ENCODE measurements at places on chromosomes 7 and 10.

- no peak for DNase-seq
Observed at GRCh38 chr7:131076032-131076431, 251.6 kb upstream of the MKLN1 start.

- peak; percentile 57 for DNase-seq
Observed at GRCh38 chr7:38368191-38368605, 94.8 kb upstream of the TARP start.

DNA sequence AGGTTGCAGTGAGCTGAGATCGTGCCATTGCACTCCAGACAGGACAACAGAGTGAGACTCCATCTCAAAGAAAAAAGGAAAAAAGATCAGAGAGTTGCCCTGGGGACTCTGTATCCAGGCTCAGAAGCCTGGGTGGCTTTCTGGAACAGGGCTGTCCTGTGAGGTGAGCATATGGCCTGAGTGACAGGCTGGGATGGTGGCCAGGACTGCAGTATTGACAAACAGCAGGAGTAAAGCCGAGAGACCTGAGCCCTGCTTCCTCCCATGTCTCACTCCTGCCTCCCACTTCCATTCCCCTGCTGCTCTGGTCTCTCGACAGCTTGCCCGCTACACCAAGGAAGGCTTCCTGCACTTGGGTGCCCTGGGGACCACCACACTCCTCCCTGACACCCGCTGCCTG lies 578.5 kb downstream of the GALNT17 start:
- no peak for DNase-seq

DNA sequence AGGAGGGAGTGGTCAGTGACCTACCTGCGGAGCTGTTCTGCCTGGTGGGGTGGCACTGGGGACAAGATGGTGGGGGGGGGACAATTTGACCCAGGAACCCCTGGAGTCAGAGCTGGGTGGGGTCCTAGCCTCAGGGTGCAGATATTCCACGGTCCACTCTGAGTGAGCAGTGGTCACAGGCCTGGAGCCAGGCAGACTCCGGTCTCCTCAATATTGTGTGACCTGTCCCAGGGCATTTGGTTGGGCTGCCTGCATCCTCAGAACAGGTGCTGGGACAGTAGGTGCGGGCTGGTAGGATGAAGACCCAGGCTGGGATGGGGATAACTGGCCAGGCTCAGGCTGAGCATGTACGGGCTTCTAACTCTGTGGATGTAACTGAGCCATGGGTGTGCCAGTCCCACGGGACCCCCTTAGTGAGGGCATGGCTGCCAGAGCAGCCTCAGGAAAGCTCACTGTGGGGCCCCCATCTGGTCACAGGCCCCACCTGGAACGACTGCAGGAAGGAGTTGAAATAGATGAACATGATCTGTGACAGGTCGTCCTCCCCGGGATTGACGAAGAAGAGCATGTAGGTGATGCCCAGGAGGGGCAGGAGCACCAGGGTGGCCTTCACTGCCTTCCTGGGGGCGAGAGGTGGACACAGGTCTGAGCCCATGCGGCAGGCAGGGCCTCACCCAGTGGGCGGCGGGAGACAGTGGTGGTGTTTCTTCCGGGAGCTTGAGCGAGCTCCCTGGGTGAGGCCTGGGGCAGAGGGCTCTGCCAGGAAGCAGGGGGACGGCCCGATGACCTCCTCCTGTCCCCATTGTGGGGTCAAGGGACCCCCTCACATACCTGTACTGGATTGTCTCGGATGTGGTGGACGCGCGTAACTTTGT lies 26.9 kb downstream of the CRHR2 start:
- DNase-seq, result no peak

DNA sequence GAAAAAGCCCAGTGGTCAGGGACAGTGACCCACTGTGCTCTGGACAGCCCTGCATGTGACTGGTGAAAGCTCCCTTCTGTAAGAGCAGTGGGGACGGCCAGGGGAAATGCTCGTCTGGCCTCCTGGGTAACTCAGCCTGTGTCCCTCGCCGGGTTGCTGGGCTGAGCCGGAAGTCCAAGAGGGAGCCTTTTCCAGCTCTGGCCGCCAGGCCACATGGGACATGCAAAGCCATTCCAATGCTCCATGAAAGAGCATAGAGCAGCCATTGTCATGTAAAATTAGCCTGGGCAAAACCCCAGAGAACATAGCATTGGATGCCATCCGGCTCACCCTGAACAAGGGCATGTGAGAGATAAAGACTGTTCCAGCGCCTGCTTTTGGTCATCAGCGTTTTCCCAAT lies 64.9 kb upstream of the ADRB1 start:
- no peak for DNase-seq

DNA sequence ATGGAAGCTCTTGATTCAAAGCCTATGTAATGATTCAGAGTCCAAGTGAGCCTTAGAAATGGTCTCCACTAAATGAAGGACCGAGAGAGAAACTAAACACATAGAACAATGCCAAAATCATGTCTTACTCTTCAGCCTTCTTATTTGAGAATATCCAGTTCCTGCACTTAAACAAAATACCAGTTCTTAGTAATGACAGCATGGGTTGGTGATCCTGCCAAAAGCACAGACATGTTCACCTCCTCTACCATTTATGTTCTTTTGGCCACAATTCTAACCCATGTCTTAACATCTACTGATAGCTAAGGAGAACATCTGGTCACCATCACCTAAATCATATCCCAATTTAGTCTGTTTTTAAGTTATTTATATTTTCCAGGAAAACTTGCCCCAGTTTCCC lies 239.6 kb upstream of the PTN start:
- no peak for DNase-seq

DNA sequence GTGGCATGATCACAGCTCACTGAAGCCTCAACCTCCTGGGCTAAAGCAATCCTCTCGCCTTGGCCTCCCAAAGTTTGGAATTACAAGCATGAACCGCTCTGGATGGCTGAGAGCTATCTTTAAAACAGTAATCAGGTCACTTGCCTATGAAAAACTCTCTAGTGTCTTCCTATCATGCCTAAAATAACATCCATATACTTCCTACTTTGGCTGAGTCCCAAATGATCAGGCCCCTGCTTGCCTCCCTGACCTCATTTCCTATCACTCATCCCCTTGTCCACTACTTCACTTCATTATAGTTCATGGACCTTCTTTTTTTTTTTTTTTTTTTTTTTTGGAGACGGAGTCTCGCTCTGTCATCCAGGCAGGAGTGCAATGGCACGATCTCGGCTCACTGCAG lies 28.0 kb downstream of the SEPTIN7 start:
- DNase-seq, result no peak

- DNase-seq, result no peak
Observed at GRCh38 chr7:47438411-47439029, 143.4 kb downstream of the TNS3 start.

- no peak for DNase-seq
Observed at GRCh38 chr7:114656466-114656865, 241.9 kb downstream of the FOXP2 start.

GRCh38 chr10:135132-135600 lies at the start of gene ZMYND11:
Gene ZMYND11, plus strand, starts transcription at chr10:135455. Its CDS starts 44,558 bp downstream, at chr10:180013.
- DNase-seq, result peak; percentile 93

DNA sequence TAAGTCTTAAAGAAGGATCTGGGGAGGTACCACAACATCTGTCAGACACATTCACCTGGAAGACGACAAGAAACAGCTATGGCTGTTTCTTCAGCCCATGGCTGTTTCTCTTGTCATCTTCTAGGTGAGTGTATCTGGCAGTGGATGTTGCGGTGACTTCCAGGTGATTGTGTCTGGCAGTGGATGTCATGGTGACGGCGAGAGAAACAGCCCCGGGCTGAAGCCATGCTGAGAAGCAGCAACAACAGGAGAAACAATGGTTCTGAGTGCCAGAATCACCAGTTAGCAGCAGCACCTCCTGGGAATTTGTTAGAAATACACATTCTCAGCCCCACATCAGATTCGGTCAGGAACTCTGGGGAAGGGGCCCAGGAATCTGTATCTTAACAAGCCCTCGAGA lies 68.6 kb upstream of the SYPL1 start:
- DNase-seq, result no peak

DNA sequence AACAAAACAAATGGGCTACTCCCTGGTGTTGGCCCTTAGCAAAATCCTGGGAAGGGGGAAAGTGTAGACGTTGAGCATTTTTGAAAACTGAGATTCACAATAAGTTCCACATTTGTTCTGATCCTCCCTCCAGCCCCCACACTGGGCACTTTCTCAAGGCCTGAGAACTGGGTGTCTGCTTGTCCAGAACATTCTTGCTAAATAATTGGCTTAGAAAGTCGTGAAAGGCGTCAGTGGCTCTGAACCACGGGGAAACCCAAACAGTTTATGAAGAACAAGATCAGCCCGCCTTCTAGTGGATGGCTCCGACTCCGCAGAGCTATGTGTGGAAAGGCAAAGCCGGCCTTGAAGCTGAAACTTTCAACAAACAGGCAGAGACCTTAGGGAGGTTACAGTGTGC lies 370.1 kb downstream of the PRPF18 start:
- no peak for DNase-seq

DNA sequence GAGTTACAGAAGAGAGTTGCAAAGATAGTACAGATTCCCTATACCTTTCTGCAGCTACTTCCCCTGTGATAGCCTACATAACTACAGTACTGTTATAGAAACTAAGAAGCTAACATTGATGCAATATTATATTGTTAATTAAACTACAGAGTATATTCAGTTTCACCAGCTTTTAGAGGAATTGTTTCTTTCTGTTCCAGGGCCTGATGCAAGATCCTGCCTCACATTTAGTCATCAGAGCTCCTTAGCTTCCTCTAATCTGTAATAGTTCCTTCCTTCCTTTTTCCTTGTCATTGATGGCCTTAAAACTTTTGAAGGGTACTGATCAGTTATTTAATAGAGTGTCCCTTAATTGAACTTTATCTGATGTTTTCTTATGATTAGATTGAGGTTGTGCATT lies 56.8 kb downstream of the SDHAF3 start:
- DNase-seq, result no peak

- DNase-seq, result no peak
Observed at GRCh38 chr10:20659225-20659624, 237.9 kb downstream of the NEBL start.

- no peak for DNase-seq
Observed at GRCh38 chr10:122044045-122044661, 55.2 kb downstream of the TACC2 start.

DNA sequence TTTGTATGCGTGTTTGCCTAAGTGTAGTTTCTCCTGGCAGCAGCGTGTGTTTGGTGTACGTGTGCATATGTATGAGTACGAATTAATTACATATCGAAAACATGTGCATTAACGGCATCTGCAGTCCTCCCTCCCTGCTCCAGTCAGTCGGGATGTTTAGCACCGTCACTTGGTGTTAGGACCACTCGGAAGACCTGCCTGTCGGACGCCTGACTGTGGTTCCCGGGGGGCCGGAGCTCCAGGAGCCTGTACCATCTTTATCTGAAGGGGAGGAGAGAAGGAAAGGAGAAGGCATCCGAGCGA lies 1.1 kb upstream of the CNTNAP2 start:
- DNase-seq, result no peak

DNA sequence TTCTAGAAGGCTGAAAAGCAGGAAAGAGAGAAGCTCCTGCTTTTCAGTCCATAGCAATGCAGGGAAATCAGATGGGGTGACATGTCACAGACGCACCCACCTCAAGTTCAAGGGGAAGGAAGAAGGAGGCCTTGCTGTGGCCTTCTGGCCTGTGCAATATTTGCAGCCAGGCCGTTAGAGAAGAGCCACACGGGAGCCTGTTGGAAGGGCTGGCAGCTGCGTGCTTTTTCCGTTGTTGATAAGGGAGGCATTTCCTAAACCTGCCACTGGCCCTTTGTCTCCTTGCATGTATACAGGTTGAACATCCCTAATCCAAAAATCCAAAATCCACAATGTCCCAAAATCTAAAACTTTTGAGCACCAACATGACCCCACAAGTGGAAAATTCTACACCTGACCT lies 492.5 kb upstream of the ZMIZ1 start:
- no peak for DNase-seq

DNA sequence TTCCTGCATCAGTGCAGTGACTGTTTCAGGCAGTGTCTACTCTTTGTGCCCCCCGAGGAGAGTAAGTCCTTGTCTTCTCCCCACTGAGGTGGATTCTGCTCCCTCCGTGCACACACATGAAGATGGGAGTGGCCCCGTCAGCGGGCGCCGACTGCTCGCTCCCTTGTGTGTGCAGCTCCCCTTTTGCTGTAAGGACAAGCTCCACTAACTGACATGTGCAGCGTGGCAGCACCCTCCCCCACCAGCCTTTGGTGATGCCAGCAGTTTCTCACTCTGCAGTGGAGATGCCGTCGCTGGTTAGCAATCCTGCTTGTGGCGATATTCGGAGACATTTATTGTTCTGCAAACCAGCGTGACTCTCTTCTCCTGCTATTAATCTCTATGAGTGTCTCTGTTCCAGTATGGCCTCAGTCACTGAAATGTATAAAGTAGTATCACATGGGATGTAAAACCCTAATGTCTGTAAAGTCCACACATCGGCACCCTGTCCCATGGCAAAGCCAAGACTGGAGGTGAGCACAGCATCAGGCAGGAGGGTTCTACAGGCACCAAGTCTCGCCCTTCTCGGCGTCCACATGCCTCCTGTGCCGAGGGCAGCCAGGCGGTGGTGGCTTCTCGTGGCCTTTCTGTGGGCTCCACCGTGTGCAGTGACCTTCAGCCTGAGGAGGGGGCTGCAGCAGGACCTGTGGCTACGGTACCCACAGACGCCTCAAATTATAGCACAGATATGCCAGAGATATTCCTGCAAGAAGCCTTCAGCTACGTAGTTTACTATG lies 202.7 kb downstream of the EBF3 start:
- no peak for DNase-seq

- no peak for DNase-seq
Observed at GRCh38 chr10:46542567-46543465, 13.6 kb downstream of the GPRIN2 start.

- DNase-seq, result no peak
Observed at GRCh38 chr7:36078816-36079360, 74.2 kb upstream of the EEPD1 start.

DNA sequence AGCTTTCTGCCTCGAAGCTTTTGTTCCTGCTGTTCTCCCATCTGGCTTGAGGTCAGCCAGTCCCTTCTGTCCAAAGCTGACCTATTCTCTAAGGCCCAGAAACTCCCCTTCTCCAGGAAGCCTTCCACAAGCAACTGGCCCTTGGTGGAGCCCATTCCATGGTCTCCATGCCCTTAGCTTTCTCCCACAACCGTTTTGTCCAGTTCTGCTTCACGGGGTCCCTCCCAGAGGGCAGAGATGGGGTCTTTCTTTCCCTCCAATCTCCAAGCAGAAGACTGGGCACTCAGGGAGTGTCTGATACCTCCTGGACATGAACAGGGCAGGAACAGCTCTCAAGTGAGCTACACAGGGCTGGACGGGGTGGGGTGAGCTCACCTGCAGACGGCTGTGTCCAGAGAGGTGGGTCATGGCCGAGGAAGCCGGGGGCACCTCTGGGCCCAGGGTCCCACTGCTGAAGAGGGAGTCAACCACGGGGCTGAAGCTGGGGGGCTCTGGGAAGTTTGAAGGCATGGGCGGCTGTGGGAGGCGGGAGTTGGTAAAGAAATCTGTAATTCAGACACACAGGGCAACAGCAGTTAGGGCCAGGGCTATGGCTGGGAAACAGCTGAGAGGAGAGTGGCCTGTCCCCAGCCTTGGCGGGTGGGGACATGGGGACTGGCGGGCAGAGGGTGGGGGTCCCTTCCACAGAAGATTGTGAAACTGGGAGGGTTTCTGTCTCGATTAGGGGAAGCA lies 20.9 kb upstream of the TBL2 start:
- no peak for DNase-seq

All from GM20000 (cell line).